ENCODE measurements at places on chromosomes 3 and 15.

DNA sequence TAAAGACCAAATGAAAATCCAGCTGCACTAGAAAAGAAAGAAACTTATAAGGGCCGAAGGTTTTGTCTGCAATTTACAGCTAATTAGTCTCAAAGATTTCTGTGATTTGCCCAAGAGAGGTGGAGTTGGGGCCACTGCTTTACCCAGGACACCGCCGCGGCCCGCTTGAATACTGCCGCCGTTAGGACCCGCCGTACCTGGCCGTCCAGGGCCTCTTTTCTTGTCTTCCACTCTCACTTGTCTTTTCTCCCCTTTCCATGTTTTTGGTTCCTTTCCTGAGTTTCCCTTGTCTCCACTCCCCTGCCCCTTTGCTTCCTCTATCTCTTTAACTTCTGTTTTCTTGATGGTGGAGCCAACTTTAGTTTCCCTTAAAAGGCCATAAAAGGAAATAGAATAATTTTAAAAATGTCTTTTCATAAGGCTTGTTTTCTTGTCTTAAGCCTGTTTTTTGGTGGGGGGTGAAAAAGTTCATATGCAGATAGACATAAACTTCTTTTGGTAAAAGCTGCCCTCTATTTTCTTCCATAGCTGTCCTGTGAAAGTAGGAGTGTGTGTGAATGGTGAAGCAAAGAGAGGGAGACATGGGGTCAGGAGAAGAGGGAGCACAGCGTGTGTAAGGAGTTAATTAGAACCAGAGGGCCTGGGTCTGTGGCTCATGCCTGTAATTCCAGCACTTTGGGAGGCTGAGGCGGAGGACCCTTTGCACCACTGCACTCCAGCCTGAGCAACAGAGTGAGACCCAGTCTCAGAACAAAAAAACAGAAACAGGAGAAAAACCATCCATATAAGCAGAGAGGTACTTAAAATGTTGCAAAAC is 16.0 kb upstream of the CCNL1 start:
- no peak for DNase-seq

GRCh38 chr3:23884481-23884880 is 32.3 kb downstream of the NKIRAS1 start:
- DNase-seq: no peak

GRCh38 chr3:8653800-8654408 is 9.3 kb upstream of the SSUH2 start:
- DNase-seq: no peak

- DNase-seq: no peak
Measured at GRCh38 chr3:69659180-69659910, 79.9 kb upstream of the MITF start.

DNA sequence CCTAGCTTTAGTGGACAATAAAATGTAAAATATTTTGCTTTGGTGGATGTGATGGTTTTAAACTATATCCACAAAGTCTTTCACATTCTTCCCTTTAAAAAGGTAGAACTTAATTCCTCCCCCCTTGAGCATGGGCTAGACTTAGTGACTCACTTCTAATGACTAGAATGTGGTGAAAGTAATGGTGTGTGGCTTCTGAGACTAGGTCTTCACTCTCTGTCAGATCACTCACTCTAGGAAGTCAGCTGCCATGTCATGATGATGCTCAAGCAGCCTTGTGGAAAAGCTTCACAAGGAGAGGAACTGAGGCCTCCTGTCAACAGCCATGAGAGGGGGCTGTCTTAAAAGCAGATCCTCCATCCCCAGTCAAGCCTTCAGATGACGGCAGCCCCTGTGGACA is 4.2 kb downstream of the LRRC2 start:
- DNase-seq: no peak

Measured in activated effector memory CD4-positive, alpha-beta T cell treated with anti-CD3 and anti-CD28 coated beads, Interleukin-2, amount 50 U/mL, for 16 hours (primary cell).